ENCODE measurements at places on chromosomes 3 and 15.

- DNase-seq, result no peak
Observed at GRCh38 chr3:78690766-78691165, 1077.0 kb downstream of the ROBO1 start.

DNA sequence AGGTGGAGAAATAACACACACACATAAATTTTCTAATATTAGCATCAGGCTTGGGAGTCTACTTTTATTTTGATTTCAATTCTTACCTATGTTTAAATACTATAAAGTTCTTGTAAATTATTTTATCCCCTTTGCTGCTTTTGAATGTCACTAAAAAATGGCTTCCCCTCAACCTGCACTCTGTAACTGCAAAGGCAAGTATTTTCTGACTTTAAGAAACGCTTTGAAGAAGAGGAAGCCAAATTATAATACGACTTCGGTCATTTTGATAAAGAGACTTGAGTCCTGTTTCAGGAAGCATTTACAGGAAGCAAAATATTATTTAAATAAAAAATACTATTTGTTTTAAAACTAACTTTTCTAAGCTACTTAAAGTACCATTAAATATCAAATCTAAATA is 627.7 kb upstream of the AGTR1 start:
- no peak for DNase-seq

- DNase-seq, result peak; percentile 74
Observed at GRCh38 chr3:187999821-188000220, 154.1 kb upstream of the LPP start.

DNA sequence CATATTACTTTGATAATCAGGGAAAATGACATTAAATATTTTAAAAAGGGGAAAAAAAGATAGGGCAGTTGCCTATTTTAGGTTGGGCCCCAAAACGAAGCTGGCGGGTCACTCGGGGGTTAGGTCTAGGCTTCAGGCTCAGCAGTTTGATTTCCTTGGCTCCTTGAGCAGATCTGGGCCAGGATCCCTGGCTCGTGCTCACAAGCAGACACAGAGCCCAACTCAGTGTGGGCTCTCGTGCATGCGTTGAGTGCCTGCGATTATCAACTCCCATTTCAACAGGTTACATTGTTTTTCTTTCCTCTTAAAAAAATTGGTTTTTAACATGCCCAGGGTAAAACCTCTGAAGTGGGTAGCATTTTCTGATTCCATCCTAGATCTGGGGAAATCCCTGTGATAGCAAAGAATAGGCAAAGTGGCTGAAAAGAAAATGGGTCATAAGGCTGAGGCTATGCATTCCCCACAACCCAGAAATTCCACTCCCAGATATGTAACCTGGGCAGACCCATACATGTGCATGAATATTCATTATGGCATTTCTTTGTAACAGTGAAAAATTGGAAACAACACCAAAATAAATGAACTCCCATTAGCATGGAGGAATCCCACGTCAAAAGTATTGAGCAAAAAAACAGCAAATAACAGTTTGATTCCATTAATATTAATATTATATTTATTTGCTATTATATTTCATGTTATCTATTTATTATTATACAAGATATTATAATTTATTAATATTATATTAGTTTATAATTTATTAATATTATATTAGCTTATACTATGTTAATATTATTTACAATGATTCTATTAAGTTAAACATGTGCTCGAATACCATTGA is 27.8 kb downstream of the FAM43A start:
- no peak for DNase-seq

- DNase-seq, result no peak
Observed at GRCh38 chr3:67000009-67000408, 1.9 kb downstream of the KBTBD8 start.

DNA sequence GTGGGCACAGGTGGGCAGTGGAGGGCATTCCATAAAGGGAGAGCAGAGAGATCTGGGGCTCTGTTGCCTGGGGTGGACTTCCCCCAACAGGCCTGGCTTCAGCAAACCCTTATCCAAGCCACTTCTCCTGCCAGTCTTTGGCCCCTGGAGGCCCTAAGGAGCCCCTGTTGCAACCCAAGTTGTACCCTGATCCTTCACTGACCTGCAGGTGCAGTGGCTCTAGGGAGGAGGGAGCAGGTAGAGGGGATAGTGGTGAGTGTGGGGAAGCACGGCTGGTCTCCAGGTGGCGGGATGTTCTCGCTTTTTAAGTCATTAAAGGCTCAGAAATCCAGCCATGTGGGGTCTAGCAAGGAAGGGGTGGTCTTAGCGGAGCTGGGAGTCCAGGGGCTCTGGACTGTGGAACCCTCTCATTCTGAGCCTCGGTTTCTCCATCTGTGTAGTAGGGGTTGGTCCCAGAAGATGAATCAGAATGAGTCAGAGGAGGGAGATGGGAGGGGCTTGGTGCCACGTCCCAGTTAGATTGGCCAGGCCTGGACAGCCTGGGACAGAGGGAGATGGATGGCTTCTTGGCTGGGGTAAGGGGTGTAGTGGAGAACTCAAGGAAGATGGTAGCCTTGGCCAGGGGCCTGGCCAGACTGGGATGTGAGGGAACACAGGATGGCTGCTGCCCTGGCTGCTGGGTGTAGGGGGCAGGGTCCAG is 2.6 kb downstream of the ZBTB47 start:
- no peak for DNase-seq

GRCh38 chr3:184506561-184506991 is 55.0 kb upstream of the EPHB3 start:
- no peak for DNase-seq

- no peak for DNase-seq
Observed at GRCh38 chr3:65356331-65357248, 668.8 kb upstream of the ADAMTS9 start.

GRCh38 chr15:76313731-76314130 is 2.5 kb upstream of the ETFA start:
- DNase-seq, result no peak

- no peak for DNase-seq
Observed at GRCh38 chr3:31291818-31292217, 240.9 kb upstream of the STT3B start.
